ENCODE measurements at places on chromosomes 2 and 18.

DNA sequence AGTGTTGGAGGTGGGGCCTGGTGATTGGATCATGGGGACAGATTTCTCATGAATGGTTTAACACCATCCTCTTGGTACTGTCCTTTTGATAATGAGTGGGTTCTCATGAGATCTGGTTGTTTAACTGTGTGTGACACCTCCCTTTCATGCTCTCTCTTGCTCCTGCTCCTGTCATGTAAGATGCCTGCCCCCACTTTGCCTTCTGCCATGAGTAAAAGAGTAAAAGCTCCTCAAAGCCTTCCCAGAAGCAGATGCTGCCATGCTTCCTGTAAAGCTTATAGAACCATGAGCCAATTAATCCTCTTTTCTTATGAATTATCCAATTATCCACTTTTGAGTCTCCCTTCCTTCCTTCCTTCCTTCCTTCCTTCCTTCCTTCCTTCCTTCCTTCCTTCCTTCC is 317.7 kb downstream of the RDH14 start:
- DNase-seq, result no peak

DNA sequence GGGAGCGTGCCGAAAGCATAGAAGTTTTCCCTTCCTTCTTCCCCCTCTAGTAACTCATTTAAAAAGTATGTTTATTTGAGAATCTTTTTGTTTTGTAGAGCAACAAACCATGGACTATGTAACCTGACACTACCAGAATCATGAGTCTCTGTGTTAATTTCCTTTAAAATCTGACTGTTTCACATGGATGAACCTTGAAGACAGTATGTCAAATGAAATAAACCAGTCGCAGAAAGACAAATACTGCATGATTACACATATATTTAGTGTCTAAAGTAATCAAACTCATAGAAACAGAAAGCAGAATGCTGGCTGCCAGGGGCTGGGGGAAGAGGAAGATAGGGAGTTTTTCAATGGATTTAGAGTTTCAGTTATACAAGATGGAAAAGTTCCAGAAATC is 32.3 kb downstream of the PTPN2 start:
- no peak for DNase-seq

GRCh38 chr2:3344897-3345296 is 32.7 kb downstream of the EIPR1 start:
- no peak for DNase-seq

GRCh38 chr2:170928036-170928823 is 823 bp upstream of the GORASP2 start:
- no peak for DNase-seq

DNA sequence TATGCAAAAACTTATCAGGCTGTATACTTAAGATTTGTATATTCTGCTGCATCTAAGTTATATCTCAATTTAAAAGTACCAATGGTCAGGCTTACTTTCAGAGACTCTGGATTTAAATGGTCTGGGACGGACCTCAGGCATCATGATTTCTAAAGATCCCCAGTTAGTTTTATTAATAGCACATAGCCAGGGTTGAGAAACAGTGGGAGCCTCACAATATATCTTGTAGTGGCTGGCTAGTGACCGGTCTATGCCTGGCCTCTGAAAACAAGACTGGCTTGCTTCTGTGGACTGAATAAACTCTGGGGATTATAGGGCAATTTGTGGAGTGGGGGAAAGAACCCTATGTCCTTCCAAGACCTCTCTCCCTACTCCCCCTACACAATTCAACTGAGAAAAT is 162.5 kb upstream of the SLC1A4 start:
- no peak for DNase-seq

DNA sequence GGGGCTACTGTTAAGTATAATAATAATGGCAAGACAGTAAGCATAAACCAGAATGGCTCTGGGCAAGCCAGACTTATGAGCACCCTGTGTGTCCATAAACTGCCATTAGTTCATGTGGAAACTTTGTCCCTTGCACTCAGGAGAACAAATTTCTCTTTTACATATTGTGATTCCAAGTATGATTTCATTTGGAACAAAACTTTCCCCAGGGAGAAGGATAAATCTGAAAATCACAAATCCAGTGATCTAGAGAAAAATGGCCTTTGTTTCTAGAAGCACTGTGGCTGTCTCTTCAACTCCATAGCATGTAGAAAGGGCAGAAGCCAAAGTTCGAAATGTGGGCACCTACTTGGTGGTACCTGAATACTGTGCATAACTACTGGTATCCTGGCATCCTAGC is 823.7 kb upstream of the SOX11 start:
- no peak for DNase-seq

- no peak for DNase-seq
Observed at GRCh38 chr18:13793819-13794218, 30.1 kb upstream of the MC5R start.

DNA sequence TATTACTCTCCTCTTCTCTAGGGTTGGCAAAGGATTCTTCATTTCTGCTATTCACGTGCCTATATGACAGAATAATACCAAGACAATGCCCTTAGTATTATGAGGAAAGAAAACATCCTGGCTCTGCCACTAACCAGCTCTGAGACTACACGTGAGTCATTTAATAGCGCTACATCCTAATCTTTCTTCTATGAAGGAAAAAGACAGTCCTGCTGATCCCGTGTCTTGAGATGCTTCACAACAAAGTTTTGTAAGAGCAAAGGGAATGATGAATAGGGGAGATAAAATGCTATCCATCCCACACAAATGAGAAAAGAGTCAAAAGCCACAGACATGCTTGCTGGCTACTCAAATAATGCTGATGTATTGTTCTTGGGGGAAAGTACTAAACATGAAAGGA is 152.8 kb downstream of the PID1 start:
- DNase-seq, result no peak

DNA sequence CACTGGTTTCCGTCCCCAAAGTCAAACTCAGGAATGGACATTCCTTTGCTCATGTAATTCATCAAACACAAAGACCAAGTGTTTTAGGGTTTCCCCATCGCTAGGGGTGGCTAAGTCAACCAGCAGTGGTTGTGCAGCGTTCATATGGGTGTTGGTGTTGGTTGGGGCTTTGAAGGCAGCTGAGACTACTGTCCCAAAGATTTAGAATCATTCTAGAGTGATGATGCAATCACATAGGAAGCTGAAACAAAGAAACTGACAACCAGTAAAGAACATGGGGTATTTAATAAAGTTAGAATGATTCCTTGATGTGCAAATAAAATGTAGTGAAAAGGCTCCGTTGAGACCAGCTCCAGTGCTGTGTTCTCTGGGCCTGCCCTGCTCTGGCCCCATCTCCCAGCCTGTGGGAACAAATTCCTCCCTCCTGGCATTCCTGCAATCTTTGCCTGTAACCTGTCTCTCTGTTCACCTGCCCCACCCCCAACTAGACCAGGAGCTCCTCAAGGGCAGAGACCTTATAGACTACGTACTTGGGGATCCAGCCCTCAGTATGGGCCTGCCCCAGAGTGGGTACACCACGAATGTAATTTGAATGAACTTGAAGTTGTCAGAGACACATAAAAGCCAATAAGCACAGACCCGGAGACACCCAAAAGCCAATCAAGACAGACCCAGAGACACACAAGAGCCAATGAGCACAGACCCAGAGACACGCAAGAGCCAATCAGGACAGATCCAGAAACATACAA is 191.7 kb upstream of the TWIST2 start:
- no peak for DNase-seq

DNA sequence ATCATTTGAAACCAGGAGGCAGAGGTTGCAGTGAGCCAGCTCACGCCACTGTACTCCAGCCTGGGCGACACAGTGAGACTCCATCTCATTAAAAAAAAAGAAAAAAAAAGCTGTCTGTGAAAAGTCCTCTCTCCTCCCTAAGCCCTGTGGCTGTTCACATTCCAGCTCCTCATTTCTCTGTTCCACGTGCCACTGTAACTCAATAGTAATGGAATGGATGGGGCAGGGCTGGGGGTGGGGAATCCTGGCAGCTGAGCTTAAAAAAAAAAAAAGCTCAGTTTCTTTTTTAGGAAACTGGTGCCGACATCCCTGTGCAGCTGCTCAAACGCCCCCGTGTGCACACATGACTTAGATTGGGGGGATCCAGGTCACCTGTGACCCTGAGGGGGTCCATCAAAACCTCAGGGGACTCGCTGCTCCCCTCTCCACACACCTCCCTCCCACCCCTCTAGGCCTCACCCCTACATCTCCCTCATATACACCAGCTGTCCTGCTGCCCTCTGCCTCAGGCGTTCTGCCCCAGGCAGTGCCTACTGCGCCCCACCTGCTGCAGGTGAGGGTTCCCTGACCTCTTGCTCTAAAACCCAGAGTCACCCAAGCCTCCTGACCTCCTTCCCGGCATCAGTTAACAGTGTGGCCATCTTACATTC is 255.4 kb downstream of the AGAP1 start:
- DNase-seq, result no peak

DNA sequence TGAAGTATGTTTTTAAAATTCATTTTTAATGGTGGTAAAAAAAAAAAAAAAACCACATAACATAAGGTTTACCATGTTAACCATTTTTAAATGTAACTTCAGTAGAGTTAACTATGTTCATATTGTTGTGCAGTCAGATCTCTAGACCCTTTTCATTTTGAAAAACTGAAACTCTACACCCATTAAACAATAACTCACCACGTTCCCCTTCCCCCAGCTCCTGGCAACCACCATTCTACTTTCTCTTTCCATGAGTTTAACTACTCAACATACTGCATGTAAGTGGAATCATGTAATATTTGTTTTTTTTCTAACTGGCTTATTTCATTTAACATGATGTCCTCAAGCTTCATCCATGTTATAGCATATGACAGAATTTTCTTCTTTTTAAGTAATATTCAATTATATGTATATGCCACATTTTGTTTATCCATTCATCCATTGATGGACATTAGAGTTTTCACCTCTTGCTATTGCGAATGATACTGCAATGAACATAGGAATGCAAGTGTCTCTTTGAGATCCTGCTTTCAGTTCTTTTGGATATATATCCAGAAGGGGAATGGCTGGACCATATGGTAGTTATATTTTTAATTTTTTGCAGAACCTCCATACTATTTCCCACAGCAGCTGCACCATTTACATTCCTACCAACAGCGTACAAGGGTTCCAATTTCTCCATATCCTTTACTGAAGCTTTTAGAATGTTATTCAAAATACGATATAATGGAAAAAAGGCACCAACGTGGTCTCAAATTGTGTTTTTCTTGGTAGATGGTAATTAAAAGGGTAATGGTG is 91.0 kb downstream of the SPTBN1 start:
- DNase-seq, result no peak

DNA sequence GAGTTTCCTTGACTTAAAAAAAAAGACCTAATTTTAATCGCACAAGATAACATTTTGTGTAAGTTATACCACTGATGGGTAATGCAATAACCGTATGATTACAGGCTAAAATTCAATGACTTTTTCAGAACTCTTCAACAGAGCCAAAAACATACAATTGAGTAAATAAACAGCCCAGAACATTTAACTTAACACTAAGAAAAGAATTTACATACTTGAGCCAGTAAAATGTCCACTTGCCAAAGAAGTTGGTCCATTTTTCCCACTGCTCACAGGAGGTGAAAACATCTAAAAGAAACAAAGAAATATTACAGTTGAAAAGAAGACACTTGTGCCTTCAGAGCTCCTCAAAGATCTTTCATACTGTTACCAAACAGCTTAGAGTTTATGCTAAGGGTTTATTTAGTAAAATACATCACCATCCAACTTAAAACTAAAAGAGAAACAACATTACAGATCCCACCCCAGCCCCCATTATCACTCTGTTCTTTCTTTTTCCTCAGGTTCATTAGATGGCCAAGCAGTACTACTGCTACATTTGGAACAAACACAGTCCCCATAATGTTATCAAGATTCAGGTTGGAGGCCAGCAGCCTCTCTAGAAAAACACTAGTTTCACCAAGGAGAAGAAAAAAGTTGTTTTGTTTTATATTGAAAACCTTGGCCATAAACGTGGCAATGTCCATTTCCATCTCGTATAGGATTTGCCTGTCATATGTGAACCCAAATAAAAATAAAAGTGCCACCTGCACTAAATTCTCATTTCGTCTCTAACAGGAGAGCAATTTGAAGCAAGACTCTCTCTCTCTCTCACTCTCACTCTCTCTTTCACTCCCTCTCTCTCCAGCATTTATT is 2.7 kb downstream of the TCF4 start:
- DNase-seq, result no peak

DNA sequence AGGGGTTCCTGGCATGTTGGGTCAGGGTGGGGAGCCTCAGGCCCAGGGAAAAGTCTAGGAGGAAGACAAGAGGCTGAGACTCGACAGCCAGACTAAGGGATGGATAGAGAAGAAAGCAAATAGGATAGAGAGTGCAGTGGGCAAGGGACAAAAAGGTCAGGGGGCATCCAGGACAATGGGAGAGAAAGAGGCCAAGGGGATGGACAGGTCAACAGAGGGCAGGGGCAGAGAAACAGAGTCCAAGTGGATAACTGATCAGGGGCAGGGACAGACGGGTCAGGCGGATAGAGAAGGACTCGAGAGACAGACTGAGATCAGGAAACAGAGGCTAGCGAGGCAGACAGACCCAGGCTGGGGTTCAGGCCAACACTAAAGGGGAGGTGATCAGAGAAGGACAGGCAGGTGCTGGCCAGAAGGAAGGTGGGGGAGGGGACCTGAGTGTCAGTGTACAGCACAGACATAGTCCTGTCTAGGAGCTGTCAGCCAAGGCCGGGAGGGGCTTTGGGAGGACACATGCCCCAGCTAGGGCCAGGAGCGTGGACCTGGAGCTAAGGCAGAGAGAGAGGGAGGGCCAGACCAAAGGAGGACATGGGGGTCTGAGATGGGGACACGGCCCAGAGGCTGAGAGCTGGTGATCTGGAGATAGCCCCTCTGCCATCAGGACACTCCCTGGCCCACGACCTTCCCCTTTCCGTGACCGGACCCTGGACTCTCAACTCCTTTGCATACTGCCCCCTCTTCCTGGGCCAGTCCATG is 12.2 kb downstream of the ASIC4 start:
- no peak for DNase-seq

- peak; percentile 46 for DNase-seq
Observed at GRCh38 chr2:164620873-164621763, at the start of gene GRB14. GRB14 (minus strand) TSS chr2:164621482; CDS start chr2:164621309, 173 bp downstream.

DNA sequence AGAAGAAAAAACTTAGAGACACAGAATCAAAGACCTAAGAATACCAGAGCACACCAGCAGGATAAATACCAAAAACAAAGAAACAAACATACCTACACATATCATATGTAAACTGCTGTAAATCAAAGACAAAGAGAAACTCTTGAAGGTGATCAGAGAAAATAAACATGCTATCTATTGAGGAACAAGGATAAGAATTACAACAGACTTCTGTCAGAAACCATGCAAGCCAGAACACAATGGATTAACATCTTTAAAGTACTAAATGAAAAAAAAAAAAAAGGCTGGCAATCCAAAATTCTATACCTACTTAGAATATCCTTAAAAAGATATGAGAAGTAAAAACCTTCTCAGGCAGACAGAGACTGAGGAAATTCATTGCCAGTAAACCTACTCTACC is 51.6 kb upstream of the MGAT4A start:
- DNase-seq, result no peak

- peak; percentile 69 for DNase-seq
Observed at GRCh38 chr2:202375033-202375608, 1.0 kb upstream of the BMPR2 start.

- no peak for DNase-seq
Observed at GRCh38 chr2:70724366-70724765, 43.6 kb downstream of the ADD2 start.

All from mucosa of descending colon (tissue), 3 donors.